ENCODE measurements at places on chromosomes 16 and 17. TPM values are rescaled to one million over a fixed set of nuclear protein-coding genes. Genes with fewer than 3 reads are reported as not detected.

GPR142 gene
- not detected for polyA plus RNA-seq

KRTAP2-1 gene
- not detected for polyA plus RNA-seq

ZNF629 gene
- polyA plus RNA-seq: 12.6 TPM

NEUROD2 gene
- polyA plus RNA-seq: 0.05 TPM

KRT33A gene
- polyA plus RNA-seq: not detected

CTRB1 gene
- polyA plus RNA-seq: not detected

SPATA22 gene
- 0.40 TPM for polyA plus RNA-seq

ANKRD40CL gene
- polyA plus RNA-seq: not detected

IL34 gene
- 5.7 TPM for polyA plus RNA-seq

KRTAP4-4 gene
- not detected for polyA plus RNA-seq

HOXB2 gene
- 12.4 TPM for polyA plus RNA-seq

ADGRG1 gene
- 6.0 TPM for polyA plus RNA-seq

PITPNM3 gene
- polyA plus RNA-seq: 3.9 TPM

SNX11 gene
- polyA plus RNA-seq: 11.7 TPM

RNF135 gene
- 11.6 TPM for polyA plus RNA-seq

TMEM238L gene
- not detected for polyA plus RNA-seq

TEKT1 gene
- polyA plus RNA-seq: not detected

MT1G gene
- not detected for polyA plus RNA-seq

XYLT1 gene
- 4.2 TPM for polyA plus RNA-seq

CDYL2 gene
- 2.9 TPM for polyA plus RNA-seq

ITGAX gene
- polyA plus RNA-seq: 0.23 TPM

KRTAP16-1 gene
- not detected for polyA plus RNA-seq

UMOD gene
- polyA plus RNA-seq: not detected

KRTAP1-1 gene
- polyA plus RNA-seq: not detected

CIITA gene
- polyA plus RNA-seq: 1.5 TPM
